ENCODE measurements at places on chromosomes 16 and 17.

- no peak for DNase-seq
Measured at GRCh38 chr17:57370619-57371018, 114.3 kb downstream of the MSI2 start.

DNA sequence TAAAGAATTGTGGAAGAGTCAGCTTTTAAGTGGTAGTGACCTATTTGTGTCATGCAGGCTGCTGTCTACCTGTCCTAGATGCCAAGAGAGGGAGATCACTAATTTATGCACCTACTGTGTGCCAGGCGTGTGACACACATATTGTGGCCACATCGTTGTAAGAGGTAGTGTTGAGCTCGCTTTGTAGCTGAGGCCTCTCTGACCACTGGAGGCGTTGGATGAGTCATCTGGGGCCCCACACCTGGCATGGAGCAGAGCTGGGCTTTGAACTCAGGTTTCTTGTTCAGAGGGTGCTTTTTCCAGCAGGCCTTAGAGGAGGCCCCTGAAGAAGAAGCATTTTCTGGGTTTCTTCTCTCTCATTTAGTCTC is 52.3 kb upstream of the LGALS9 start:
- DNase-seq, result peak; percentile 17

- DNase-seq, result no peak
Measured at GRCh38 chr17:70608957-70609356, 439.6 kb downstream of the KCNJ2 start.

DNA sequence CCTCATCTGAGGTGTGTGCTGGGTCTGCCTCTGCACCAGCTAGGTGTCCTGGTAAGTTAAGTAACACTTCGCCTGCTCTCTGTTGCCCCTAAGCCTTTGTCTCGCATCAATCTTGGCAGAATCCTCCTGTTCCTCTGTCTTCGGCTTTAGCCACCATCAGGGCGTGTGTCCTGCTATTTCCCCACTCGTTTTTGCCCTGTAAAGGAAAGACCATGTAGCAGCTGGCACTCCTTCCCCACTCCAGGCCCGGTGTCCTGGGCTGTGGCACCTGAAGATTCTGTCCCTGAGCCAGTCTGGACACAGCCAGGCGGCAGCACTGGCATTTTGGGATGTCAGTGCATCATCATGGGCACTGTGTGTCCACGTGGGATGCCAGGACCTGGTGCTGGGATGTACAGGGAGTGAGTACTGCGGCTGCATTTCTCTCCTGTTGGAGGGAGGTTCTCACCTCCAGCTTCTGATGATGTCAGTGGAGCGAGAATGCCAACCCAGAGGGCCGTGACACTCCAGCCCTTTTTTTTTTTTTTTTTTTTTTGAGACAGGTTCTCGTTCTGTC is 26.2 kb upstream of the FOXK2 start:
- DNase-seq, result peak; percentile 14

DNA sequence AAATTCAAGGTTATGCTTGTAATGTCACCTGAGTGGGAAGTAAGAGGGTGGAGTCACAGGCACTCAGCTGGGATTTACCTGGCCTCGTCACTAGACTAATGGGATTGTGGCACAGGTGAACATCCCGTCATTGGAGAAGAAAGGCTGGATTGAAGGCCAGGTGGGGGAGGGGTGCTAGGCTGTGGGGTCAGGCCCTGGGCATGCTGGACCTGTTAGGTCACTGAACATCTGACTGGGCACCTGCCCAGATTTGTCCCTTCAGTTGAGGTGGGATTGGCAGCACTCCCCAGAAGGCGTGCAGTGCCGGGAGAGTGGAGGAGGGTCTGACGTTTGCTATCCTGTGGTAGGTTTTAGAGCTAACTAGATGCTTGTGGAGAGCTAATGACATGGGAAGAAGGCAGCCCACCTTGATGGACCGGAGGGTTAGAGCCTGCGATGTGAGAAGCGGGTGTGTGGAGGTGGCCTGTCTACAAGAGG is 161.5 kb upstream of the ZNF267 start:
- DNase-seq, result no peak

Measured in HCEC 1CT (cell line).